Astrocyte (in vitro differentiated cells and primary cell): ENCODE measurements at places on chromosomes 7 and 10. TPM values are rescaled to one million over a fixed set of nuclear protein-coding genes. Genes with fewer than 3 reads are reported as not detected.

GRCh38 chr7:91407942-91408341 is 143.7 kb downstream of the FZD1 start:
- peak; percentile 30 for DNase-seq

NPTX2 gene
- 2.4 and 4.2 TPM in 2 replicates for total RNA-seq

GIMAP7 gene
- total RNA-seq, result not detected in 2 replicates

SPAG6 gene
- total RNA-seq, result not detected in 2 replicates

GRCh38 chr7:112510001-112510742 is 29.4 kb downstream of the LSMEM1 start:
- DNase-seq, result peak; percentile 86

DNA sequence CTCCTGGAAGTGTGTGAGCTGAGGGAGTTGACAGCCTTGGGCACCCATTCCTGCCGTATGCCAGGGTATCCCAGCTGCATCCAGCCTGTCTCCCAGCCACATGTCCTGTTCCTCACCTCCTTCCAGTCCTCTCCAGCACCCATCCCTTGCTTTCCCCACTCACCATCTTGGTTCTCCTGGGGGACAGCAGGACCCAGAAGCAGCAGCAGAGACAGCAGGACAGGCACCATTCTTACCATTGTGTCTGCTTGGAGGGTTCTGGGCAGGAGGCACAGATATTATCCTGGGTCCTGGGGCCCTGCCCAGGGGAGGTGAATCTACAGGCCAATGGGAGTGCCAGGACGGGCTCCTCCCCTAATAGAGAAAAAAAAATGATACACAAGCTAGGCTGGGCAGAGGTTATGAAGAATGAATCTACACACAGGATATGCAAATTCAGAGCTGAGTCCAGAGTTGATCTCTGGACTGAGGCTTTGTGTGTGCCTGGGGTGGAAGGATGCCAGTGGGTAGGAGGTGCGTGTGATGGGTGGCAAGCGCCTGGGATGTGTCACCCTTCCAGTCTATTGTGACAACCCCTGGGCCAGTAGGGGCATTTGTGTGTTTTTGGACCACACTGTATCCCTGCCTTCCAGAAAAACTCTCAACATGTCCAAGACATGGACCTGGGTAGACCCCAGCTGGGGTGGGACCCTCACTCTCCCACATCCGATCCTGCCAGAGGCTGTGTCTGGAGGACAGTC is at the start of gene AZGP1:
TSS of gene AZGP1 (minus strand) at position 250 of the 740 bp plus-strand sequence. CDS start at position 239, 11 bp downstream.
- DNase-seq, result no peak

- no peak for DNase-seq
Observed at GRCh38 chr7:49089717-49090116, 165.4 kb downstream of the CDC14C start.

DNA sequence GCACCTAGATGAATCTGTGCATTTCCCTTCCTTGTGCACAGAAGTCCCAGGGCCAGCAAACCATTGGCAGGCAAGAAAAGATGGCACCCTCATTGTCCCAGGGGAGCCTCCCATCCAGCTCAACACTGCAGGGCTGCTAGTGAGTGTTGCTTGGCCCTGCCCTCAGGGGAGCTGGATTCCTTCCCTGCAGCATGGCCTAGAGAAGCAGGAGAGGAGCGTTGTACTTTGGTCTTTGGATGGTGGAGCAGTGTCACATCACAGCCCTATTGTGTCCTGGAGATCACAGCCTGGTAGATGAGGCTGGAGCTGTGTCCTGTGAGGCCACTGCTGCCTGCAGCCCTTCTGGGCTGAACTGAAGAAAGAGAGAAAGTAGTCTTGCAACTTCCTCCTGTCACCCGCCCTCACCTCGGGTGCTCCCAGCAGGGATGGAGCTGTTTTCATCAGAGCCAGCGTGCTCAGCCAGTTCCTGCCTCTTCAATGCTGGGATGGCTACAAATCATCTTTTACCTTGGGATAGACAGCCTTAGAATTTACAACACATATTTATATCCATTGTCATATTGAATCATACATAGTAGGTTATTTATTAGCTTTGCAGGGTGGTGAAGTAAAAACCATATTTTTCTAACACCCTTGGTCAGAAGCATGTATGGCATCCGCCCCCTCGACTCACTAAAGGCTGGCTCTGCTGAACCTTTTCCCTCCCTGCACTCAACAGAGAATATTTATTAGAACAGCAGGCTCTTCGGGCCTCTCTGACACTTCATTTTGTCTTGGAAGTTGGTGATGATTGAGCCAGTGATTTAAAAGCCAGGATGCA is 43.1 kb upstream of the FAM180A start:
- DNase-seq, result no peak

- DNase-seq, result peak; percentile 64
Observed at GRCh38 chr7:81626008-81626407, 143.8 kb downstream of the HGF start.

NCF1 gene
- total RNA-seq, result not detected in 2 replicates

DNA sequence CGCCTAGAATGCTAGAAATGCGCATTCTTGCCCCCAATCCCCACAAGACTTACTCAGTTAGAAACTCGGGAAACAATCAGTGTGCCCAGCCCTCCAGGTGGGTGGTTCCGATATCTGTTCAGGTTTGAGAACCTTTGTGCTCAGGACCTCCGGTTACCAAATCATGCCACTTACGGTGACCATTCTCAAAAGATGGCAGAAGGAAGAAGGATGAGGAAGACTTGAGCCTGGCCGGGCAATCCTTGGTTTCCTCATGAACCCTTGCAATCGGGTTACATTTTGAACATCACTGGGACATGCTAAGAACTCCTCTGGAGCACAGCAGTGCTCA is 52.1 kb downstream of the RBM17 start:
- no peak for DNase-seq

GRCh38 chr10:110863361-110863760 is 8.4 kb upstream of the PDCD4 start:
- DNase-seq, result no peak

AQP1 gene
- total RNA-seq, result 6.7 and 10.0 TPM in 2 replicates

DNA sequence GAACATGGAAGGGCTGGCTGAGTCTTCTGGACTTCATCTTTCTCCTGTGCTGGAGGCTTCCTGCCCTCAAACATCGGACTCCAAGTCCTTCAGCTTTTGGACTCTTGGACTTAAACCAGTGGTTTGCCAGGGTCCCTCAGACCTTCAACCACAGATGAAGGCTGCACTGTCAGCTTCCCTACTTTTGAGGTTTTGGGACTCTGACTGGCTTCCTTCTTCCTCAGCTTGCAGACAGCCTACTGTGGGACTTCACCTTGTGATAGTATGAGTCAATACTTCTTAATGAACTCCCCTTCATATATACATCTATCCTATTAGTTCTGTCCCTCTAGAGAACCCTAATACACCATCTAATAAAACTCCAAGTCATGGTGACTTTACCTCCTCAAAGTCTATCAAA is 4.0 kb upstream of the CLEC5A start:
- no peak for DNase-seq

DNA sequence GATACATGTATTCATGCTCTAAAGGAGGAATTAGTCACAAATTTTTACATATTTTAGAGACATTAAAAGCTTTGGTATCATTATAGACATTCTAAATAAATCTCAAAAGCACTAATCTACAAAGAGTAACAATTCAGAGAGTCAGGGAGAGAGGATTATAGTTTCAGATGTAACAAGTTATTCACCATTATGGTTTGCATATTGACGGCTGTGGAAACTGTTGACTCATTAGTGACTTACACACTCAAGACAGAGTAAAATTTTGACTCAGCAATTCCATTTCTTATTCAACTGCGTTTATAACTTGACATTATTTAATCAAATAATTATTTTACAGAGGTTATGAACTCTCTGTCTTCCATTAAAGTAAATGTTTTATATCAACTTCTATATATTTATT is 95.4 kb upstream of the SEMA3C start:
- peak; percentile 56 for DNase-seq

- DNase-seq, result no peak
Observed at GRCh38 chr7:102065226-102065625, 221.4 kb upstream of the SH2B2 start.

UFSP1 gene
- 2.7 and 3.3 TPM in 2 replicates for total RNA-seq

HYAL4 gene
- total RNA-seq, result not detected in 2 replicates

- DNase-seq, result no peak
Observed at GRCh38 chr10:22760025-22760424, 45.6 kb upstream of the PIP4K2A start.

DNA sequence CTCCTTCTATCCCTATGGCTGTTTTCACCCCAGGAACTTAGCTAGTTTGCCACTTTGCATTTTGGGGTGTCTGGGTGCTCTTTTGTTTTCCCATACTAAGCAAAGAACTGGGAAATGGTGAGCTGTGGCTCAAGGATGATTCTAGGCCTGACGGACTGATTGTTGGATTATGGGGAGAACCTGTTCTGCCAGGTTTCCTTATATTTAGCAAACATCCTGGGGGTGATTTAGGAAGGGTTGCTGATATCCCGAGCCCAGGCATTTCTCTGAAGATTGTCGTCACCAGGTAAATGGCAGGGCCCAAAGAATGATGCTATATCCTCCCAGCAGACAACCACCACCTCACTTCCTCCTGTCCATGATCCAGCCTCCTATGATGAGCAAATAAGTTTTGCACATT is 72.1 kb upstream of the GRB10 start:
- DNase-seq, result no peak

FHIP2A gene
- total RNA-seq, result 36.1 and 38.2 TPM in 2 replicates

- DNase-seq, result no peak
Observed at GRCh38 chr7:1400371-1400770, 58.9 kb downstream of the MICALL2 start.

- DNase-seq, result no peak
Observed at GRCh38 chr7:266851-267840, 22.8 kb upstream of the FOXL3 start.

DNA sequence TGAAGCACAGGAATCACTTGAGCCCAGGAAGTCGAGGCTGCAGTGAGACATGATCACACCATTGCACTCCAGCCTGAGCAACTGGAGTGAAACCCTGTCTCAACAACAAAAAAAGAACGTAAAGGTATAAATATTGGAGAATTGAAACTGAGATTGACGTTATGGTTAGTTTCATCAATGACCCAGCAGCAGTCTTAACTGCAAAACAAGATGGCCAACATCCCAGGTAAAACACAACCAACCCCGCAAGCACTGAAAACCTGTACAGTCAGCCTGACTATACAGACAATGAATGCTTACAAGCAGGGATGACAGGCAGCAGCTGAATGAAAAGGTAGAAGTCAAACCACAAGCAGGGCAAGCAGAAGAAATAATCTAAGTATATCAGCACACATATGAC is 34.7 kb downstream of the WAPL start:
- no peak for DNase-seq

AGFG2 gene
- total RNA-seq, result 6.2 and 7.1 TPM in 2 replicates

GOLGA7B gene
- 0.16 TPM in 1 of 2 replicates, not detected in the other for total RNA-seq

CYP3A4 gene
- total RNA-seq, result not detected in 2 replicates

LIPM gene
- not detected in 2 replicates for total RNA-seq

GRCh38 chr10:351770-352334 is 216.6 kb downstream of the ZMYND11 start:
- no peak for DNase-seq

- DNase-seq, result no peak
Observed at GRCh38 chr10:121662945-121663917, 65.0 kb upstream of the FGFR2 start.

FAM25G gene
- not detected in 2 replicates for total RNA-seq

HOXA6 gene
- not detected in 2 replicates for total RNA-seq

DNA sequence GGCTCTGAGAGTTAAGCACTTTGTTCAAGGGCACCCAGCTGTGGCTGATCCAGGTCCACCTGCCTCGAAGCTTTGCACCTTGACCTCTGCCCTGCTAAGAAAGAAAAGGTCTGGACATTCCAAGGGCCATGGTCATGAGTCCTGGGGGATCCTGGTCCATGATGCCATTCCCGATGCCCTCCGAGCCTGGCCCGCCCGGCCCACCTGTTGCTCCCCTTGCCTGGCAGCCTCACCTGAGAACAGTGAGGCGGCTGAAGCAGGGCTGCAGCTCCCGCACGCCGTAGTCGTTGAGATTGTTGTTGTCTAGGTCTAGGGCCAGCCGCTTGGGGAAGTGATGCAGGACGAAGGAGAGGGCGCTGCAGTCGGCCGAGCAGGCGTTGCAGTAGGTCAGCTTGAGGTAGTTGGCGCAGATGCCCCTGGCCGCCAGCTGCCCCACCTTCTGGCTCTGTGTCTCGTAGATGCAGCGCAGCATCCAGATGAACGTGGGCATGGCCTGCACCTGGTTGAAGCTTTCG is 27.5 kb downstream of the NOD1 start:
- no peak for DNase-seq

CFAP58 gene
- total RNA-seq, result 0.82 and 0.86 TPM in 2 replicates

GRCh38 chr10:105112862-105113261 is 471.8 kb downstream of the SORCS3 start:
- DNase-seq, result no peak

DNA sequence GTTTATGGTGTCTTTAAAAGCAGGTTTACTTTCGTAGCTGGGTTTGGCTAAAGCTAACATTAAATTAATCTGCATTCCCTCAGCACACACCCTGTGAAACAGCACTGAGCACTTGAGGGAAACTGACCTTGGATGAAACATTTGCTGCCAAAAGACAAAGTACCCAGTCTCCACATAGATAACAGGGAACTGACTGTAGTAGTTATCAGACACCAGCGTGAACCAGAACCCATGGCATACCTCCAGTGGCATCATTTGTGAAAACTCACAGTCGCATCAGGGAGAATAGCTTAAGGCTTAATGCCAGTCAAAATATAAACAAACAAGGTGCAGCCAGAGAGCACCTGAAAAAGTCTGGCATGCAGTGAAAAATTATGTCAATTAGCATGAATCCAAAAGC is 357.8 kb upstream of the C7orf33 start:
- no peak for DNase-seq

CNTNAP2 gene
- total RNA-seq, result 14.0 and 20.0 TPM in 2 replicates

GRCh38 chr10:80553436-80553835 is 15.7 kb downstream of the SH2D4B start:
- no peak for DNase-seq

- DNase-seq, result no peak
Observed at GRCh38 chr7:157952050-157952667, 615.4 kb downstream of the DNAJB6 start.

DNA sequence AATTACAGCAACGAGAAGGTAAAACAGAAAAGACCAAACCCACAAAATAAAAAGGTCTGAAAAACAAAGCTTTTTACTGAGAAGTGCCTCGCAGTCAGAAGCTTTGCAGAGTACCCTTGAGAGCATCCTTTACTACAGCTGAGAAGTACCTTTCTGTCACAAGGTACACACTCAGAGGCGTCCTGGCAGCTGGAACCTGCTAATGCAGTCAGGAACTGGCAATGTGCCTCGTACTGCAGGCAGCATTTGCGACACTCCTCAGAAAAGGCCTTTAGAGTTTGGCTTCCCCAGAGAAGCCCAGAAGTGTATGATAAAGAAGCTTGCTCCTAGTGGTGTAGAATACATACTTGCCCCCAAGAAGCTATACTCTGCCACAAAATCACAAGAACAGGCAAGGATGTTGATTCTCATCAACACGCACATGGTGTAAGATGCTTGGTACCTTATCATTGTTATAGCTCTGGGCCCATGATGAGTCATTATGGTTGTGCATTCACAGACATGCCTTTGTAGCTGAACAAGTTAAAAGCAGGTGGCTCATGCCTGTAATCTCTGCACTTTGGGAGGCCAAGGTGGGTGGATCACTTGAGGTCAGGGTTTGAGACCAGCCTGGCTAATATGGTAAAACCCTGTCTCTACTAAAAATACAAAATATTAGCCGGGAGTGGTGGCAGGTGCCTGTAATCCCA is 2.0 kb upstream of the GTPBP4 start:
- DNase-seq, result peak; percentile 91

AGR2 gene
- total RNA-seq, result not detected in 2 replicates
